Activated naive CD8-positive, alpha-beta T cell treated with anti-CD3 and anti-CD28 coated beads, Interleukin-2, amount 50 U/mL, for 16 hours (primary cell): ENCODE measurements at places on chromosomes 2 and 18.

DNA sequence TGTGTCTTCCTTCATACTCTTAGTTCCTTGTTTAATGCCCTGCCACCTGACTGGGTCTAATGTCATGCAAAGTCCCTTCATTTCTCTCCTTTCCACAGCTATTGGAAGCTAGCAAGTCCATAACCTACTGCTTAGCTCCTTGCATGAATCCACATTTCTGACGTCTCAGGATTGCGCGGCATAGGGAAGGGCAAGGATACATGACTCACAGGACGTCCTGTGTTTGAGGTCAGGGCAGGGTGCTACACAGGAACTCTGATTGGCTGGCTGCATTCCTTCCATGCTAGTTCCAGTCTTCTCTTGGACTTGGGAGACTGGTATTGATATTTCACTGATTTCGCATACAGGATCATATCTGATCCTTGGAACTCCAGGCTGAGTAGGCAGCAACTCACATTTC lies 137.9 kb downstream of the CDH2 start:
- DNase-seq, result no peak

DNA sequence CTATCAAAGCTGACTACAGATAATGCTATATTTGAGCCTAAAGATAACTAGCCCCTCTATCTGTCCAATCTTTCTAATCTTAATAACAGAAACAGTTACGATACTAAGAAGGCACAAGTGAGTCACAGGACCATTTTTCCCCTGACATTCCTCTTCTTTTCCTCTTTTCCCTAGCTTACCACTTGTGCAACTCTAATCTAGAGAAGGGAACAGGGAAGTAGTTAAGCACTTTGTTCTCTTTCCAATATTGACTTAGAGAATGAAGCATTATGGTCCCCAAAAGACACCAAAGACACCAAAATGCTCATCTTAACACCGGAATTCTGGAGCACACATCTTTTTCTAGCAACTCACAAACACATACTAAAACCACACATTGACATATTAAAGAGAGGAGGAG lies 1.8 kb downstream of the PDE11A start:
- no peak for DNase-seq

- no peak for DNase-seq
These were observed 297.1 kb upstream of the SESTD1 start for GRCh38 chr2:179561702-179562101.

DNA sequence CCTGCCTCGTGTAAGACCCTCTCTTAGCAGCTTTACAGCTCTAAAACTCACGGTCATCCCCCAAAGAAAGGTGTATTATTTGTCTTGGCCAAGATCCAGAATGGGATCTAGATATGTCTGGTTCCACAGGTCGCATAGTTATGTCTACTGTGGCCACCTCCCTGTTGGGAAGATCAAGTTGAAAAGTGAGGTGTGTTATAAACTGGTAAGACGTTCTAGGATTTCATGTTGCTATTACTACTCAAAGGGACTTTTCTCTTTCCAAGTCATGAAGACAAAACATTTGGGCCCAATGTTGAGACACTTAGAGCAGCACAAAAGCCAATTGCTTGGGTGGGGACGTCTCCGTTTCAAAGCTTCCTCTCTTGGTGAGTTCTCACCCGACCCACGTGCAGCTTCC lies 766.0 kb downstream of the RNF144A start:
- DNase-seq, result no peak
